Anterior cingulate cortex (tissue), 58 donors: ENCODE measurements at places on chromosomes 16 and 17.

- no peak for DNase-seq
Measured at GRCh38 chr17:61097781-61098180, 301.9 kb upstream of the TBX2 start.

- DNase-seq, result no peak
Measured at GRCh38 chr17:2724784-2725164, 13.2 kb upstream of the CLUH start.

- no peak for DNase-seq
Measured at GRCh38 chr16:56836410-56837230, 28.4 kb upstream of the SLC12A3 start.

DNA sequence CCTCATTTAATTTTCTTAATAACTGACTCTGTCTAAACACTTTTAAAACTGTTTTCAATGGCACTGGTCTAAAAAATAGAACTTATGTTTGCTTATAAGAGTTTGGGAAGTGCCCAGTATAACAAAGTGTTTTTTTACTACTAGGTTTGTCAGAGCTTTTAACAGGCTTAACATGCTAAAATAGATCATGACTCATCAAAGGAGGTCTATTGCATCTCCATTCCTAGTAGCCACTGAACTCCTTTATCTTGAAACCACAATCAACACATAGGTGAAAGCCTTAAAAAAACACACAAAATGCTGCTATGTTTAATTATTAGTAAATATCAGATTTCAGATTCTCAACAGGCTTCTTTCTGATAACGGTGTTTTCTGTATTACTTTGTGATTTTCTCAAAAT, 196.4 kb upstream of the KIF2B start:
- no peak for DNase-seq

DNA sequence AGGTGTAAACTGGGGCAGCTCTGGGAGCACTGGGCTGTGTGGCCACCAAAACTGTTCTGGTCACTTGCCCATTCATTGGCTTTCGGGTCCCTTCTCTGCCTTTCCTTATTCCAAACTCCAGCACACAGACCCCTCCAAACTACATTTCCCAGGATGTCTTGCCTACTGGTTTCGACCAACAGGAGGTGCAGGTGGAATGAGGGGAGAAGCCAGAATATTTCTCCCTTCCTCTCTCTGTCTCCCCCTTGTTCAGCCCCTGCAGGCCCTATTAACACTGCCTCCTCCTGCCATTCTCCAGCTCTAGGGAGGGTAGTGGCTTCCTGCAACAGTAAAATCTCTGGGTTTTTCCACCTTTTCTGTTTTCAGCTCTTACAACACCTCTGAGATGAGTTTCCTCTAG, 13.2 kb upstream of the NAGPA start:
- DNase-seq, result no peak

DNA sequence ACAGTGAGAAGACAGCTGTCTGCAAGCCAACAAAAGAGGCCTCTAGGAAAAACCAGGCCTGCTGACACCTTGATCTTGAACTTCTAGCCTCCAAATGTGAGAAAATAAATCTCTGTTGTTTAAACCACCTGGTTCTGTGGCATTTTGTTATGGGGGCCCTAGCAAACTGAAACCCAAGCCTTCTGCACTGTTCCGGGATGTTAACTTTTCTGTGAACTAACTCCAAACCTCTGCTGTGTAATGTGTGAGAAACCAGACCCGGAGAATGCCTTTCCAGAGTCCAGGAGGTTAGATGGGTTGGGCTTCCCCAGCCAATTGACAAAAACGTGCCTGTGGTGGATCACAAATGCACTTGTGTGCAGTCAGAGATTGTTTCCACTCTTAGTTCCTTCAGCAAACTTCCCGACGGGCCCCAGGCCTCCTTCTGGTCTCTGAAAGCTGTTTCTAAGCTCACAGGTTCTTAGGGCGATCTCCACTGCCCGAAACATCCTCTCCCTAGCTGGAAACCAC, 13.6 kb upstream of the GGA2 start:
- DNase-seq, result no peak

DNA sequence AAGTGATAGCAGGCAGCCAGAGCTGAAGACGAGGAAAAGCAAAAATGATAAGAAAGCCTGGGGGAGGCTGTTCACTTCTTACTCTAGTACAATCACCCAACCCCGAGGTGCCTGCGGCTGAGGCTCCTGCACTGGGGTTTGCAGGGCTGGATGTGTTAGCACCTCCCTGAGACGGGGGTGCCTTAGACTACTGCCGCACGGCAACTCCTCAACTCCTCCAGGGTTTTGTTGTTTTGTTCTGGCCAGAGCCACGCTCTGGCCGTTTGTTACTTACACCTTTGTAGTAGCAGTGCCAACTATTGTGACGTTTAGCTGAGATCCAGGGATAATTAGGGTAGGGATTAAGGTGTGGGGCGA, 51.5 kb downstream of the LDHD start:
- DNase-seq, result no peak

DNA sequence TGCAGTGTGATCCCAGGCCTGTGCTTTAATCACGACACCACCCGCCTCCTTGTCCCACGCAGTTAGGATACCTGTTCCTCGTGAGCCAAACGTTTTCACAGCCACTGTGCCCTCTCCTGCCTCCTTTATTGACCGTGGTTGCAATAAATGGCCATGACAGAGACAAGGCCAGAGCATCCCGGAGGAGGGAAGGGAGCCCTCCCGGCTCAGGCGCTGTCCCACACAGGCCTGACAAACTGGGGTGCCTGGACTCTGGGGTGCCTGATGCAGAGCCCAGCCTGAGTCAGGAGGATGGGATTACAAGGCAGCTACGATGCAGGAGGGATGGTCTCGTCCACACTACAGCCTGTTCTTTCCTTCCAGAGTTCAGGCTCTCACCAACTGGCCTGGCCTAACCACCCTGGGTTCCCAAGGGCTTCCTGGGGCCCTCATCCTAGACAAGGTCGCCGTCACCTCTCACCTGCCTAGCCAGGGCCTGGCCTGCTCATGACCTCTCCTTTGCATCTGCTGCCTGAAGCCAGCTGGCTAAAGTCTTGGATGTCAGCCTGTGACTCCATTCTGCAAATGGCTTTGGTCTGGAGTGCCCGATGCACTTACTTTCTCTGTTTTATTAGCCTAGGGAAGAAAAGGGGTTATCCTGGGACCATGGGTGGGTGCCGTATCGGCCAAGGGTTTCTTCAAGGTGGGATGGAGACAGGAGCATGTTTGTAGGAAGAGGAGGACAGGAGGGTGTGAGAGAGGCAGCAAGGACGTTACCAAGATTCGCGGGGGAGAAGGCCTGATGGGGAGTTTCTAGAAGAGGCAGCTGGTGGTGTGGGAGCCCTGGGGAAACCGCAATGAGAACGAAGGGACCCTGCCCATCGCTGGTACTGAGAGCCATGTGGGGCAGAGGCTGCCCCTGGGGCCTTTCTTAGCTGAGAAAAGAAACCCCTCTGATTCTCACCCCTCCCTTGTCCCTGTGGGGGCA, 234.3 kb upstream of the TNRC6C start:
- DNase-seq, result no peak

DNA sequence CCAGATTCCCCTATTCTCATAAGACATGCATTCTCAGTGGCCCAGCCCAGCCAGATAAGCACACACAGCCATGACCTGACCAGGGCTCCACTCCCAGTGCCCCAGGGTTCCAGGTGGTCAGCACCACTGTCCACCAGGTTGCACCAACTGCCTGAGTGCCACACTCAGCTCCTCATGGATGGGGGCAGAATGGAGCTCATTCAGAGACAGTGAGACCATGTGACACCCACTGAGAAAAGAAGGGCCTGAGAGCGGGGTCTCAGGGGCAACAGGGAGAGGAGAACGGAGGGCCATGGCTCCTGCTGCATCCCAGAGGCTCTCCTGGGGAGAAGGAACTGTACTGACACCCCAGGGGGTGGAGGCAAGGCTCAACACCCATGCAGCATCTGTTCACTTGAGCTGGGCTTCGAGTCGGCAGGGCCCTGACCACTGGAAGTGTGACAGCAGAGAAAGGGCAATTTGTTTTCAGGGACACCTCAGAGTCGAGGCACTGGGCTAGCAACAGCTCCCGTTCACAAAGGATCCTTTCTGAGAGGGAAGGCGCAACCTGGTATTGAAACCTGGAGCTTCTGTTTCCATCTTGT, 18.7 kb upstream of the SLC38A8 start:
- DNase-seq, result no peak

GRCh38 chr17:42922294-42922693, 21.7 kb downstream of the G6PC1 start:
- DNase-seq, result no peak

DNA sequence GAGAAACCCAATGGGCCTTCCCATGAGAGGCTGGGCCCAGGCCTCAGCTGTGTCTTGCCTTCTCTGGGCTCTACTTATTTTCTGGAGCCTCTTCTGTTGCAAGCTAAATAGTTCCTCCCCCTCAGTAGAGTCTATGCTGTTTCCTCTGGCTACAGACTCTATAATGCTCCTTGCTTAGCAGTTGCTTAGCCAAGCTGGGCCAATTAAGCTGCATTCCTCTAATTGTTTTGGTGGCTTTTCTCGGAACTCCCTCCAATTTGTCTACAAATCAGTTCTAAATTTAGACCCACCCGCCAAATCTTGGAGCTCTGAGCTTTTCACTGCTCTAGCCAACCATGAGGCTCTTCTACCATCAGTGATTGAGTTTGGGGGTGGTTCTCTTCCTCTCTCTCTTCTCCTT, 302.7 kb upstream of the ASIC2 start:
- no peak for DNase-seq

DNA sequence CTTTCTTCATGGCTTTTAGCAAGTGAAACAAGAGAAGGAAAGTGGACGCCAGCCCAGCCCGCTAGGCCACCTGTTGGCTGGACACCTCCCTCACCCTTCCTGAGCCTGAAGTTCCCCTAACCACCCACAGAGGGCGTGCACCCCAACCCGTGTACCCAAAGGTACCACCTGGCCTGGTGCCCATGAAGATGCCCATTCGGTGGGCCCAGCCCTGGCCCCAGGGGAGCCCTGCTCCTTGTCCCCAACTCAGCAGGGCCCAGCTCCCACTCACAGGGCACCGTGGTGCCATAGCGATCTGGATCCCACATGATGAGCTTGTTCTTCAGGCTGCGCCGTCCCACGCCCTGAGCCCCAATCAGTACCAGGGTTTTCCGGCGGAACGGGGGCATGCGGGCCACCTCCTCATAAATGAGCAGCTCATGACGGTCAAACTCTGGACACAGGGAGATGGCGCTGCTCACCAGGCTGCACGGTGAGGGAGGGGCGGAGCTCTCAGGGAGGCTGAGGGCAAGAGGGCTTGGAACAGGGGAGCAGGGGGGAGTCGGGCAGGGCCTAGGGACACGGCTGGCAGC, 26.8 kb downstream of the MPP2 start:
- no peak for DNase-seq

DNA sequence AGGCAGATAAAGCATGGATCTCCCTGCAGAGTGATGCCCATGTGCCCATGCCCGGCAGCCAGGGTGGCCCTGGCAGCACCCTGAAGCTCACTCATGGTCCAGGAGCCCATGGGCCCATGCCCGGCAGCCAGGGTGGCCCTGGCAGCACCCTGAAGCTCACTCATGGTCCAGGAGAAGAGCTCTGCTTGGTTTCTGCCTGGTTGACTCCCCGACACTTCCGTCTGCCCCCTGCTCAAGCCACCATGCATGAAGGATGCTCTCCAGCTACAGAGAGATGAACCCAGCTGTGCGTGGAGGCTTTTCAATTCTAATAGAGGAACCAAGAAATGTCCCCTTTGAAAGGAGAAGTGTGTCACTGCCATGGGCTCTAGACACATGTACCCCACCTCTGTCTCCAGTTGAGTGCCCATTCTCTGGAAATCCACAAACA, 8.7 kb downstream of the CCL17 start:
- no peak for DNase-seq

DNA sequence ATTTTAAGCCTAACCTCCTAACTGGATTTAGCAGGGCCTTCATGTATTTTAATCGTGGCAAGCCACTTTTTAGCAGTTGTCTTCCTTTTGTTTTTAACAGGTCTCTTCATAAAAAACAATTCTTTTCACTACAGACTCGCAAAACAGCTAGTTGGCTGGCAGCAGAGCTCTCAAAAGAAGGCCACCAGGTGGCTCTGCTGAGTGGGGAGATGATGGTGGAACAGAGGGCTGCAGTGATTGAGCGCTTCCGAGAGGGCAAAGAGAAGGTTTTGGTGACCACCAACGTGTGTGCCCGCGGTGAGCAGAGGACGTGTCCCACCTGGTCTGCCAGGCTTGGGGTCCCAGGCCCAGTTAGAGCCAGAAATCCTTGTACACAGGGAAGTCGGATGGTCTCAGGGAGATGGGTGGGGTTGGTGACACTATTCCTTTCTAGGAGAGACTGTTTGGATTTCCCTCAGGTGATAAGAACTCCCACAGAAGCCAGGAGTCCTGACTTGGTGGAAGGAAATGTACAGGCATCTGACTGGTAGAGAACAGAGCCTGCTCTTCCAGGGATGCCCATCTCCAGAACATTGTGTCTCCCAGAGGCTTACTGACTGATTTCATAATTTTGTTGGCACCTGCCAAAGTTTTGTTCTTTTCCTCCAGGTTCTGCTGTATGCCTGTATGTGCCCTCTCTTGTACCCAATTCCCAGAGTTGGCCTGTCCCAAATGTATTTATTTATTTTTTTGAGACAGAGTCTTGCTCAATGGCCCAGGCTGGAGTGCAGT, 14.9 kb upstream of the DDX19A start:
- DNase-seq, result no peak

DNA sequence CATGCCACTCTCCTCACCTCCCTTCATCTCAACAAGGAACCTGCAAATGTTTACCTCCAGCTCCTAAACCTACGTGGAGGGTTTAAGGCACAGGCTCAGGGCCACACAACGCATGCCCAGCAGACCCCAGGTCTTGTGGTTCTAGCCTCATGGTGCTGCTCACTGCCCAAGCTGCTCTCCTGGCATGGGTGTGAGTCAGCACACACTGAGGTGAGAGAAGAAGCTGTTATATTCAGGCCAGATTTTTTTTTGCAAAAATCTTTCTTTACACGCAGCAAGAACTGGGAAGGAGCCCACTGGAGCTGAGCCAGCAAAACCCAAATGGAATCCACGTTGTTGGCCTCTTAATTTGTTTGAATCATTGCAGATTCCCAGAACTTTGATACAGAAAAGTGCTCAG, 5.5 kb upstream of the C16orf96 start:
- no peak for DNase-seq

DNA sequence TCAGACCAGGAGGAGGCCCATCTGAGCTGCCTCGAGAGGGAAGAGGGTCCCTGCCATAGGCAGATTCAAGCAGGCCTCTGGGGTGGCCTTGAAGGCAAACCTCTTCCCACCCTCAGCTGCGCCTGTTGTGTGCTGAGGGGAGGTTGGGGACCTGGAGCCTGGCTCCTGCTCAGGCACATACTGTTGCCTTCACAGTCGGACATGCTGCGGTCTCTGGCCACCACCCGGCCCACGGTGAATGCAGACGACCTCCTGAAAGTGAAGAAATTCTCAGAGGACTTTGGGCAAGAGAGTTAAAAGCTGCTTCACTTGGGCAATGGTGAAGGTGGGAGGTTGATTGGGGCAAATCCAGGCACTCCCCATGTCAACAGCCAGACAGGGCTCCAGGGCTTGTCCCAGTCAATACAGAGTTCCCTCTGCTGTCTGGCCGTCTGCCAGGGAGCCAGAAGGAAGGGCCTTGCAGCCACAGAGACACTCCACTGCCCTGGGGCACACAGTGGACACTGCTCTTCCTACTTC, 6.3 kb downstream of the PDF start:
- DNase-seq, result no peak

- no peak for DNase-seq
Measured at GRCh38 chr16:3672571-3673041, 18.1 kb downstream of the DNASE1 start.

GRCh38 chr16:70638814-70639792, 7.3 kb upstream of the IL34 start:
- no peak for DNase-seq
